Breast epithelium (tissue), 4 donors: ENCODE measurements at places on chromosomes 16 and 17. TPM values are rescaled to one million over a fixed set of nuclear protein-coding genes. Genes with fewer than 3 reads are reported as not detected.

GRCh38 chr17:39073916-39074315 lies 77.5 kb downstream of the PLXDC1 start:
- no peak for DNase-seq

GRCh38 chr16:83737729-83738354 lies 69.9 kb upstream of the HSBP1 start:
- DNase-seq, result no peak

The KRTAP4-5 gene
- total RNA-seq, result not detected

DNA sequence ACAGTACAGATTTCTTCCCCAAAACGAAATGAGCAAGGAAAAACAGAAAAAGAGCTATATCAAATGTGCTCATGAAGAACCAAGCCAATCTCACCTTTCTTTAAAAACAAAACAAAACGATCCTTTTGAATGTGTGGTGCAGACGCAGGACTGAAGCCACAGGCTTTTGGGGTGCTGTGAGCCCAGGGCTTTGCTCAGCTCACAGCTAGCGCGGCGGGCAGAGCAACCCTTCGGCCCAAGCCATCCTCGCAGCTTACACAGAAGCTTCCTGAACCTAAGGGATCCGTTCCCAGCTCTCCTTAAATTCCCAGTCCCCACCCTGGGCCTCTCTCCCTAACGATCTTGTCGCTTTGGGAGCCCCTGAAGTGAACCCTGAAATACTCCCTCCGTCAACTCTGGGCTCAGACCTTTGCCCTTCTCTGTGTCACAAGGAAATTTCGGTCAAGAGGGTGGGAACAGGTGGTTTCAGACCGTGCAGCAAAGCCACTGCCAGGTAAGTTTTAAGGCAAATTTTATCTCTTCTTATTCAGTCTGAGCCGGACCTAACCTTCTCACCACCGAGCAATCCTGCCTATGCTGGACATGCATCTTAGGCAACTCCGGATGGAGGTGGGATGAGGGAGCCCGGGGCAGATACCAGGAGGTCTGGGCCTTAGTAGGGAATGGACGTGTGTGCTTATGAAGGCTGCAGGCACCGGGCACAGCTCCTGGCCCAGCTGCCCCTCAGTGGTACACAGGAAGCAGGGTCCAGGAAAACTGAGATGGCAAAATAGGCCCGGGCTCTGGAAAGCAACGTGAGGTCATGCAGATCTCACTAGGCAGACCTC lies 52.0 kb downstream of the COTL1 start:
- no peak for DNase-seq

- DNase-seq, result no peak
Measured at GRCh38 chr17:40577611-40578065, 12.4 kb upstream of the CCR7 start.

DNA sequence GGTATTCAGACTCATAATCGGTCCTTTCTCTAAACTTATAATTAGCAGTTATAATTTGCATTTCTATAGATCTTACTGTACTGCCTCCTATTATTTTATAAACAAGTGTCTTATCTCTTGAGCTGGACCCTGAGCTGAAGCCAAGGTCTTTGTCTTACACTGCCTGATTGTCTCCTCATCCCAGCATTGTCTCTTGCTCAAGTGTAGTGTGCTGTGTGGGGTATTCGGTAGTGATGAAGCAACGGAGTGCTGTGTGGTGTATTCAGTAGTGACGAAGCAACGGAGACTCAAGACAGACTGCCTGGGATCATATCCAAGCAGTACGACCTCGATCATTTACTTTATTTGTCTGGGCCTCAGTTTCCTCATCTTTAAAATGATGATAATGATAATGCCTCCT lies 69.3 kb downstream of the COX10 start:
- no peak for DNase-seq

DNA sequence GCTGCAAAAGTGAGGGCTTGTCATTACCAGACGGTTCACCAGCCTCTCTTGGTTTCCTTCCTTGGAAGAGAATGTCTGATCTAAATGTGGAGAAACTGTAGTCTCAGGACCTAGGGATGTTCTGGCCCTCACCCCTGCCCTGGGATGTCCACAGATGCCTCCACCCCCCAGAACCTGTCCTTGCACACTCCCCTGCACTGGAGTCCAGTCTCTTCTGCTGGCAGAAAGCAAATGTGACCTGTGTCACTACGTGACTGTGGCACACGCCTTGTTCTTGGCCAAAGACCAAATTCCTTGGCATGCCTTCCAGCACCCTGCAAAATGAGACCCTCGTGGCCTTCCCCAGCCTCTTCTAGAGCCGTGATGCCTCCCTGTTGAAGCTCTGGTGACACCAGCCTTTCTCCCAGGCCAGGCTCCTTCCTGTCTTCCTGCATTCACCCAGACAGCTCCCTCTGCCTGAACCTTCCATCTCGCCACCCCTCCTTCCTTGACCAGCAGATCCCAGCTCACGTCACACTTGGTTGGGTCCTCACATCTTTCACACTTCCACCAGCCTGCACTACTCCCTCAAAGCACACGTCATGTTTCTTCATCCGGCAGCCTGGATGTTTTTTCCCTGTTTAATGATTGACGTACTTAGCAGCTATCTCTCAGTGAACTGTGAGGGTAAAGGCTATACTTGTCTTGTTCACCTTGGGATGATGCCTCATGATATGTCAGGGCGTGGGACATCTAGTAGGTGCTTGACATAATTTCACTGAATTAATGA lies 4.3 kb downstream of the ZNF768 start:
- DNase-seq, result no peak

DNA sequence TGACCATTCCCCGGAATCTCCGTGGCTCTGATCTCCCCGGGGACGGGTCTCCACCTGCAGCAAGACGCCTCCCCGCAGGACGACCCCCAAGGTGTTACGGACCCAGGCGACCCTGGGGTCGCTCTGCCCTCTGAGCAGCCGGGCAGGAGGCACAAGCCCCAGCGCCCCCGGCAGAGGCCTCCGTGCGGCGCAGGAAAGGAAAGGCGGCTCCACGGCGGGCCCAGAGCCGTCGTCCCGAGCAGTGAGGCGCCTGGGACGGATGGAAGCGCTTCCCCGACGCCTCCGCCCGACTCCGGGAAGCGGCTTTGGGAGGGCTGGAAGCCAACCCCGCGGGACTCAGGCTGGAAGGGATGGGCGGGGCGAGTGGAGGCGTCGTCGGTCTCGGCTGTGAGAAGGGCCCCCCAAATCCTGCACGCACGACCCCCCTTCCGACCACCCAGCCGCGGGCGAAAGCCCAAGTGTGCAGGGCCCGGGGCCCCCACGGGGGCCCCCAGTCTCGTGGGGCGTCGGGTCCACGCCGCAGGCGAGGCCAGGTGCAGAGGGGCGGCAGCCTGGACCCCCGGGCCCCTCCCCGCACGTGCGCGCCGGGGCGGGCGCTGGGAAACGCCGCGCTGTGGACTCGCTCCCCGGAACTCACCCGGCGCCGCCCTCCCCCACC lies 32.7 kb upstream of the RPH3AL start:
- no peak for DNase-seq

DNA sequence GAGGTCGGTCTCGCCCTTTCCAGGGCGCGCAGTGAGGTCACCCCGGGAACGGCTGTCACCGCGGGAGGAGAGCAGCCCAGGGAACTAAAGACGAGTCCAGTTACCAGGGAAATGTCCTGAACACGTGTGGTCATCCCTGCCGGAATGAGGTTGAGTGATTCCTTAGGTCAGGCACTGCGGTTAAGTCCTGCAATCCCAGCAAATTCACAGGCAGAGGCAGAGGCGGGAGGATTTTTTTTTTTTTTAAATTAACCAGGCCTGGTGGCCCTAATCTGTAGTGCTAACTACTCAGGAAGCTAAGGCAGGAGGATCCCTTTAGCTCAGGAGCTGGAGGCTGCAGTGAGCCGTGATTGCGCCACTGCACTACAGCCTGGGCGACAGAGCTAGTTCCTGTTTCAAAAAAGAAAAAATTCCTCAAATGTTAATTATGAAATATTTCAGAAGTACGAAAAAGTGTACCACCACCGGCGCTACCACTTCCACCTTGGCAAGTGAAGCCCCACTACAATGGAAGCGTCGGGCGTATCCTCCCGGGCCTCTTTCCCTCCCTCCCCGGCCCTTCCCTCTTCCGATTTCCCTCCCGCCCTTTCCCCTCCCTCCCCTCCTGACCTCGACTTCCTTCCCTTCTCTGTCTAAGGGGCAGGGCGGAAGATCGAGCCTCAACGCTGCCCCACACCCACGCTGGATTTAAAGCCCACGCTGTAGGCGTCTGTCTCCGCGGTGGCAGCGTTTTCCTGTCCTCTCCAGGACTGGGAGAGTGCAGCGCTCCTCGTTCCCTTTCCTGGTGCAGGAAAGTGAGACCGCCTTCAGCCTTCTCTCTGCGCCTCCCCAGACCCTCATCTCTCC lies 27.3 kb downstream of the SLFN11 start:
- peak; percentile 33 for DNase-seq

GRCh38 chr17:64418506-64419339 lies 28.1 kb upstream of the PECAM1 start:
- DNase-seq, result no peak

GRCh38 chr17:43372273-43372911 lies 26.4 kb upstream of the ARL4D start:
- DNase-seq, result no peak

- no peak for DNase-seq
Measured at GRCh38 chr17:55072898-55073297, 104.3 kb downstream of the STXBP4 start.

DNA sequence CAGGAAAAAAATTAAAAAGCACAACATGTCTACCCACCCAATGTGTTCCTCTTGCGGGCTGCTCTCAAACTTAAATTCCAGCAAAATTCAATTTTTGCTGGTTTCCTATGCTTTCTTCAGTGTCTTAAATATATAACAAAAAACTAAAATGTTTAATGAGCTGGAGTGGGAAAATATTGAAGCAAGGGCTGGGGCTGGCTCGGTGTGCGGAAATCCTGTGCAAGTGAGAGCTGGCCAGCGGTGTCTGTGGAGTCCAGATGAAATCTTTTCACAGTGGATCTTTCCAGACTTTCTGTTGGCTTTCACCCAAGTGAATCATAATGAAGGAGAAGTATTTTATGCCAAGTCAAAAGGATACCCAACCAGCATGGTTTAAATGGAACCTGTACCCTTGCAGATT lies 1733.6 kb downstream of the TP53TG3F start:
- no peak for DNase-seq

DNA sequence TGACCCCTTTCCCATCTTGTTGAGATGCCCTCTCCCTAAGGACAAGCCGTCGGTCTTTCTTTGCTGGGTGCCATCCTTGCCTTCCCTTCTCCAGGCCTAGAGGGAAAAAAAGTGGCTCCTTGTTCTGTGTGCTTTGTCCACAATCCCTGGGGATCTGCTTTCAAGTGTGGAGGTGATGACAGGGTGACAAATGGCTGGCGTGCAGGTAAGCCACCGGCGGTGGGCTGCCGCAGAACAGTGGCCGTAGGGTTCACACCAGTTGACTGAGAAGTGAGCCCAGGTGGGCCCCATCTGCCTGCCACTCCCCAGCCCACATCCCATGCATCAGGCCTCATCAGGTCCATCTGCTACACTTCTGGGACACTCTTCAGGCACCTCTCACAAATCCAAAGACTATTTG lies 11.4 kb upstream of the CALB2 start:
- DNase-seq, result no peak

GRCh38 chr17:10062691-10063385 lies 135.6 kb downstream of the GAS7 start:
- DNase-seq, result no peak

DNA sequence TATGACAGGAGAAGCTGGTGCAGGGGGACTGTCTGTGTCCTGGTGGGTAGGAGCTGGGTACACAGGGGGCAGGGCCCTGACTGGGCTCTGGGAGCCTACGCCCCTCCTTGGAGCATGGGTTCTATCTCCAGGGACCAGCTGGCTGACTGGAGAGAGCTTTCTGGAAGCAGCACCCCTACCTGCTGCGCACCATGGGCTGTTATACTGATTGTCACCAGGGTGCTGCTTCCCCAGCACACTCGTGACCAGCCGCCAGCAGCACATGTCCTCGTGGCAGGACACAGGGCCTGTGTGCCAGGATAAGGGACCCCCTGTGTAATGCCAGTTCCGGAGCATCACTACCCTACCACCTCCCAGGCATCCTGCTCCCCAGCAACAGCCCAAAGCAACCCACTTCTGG lies 106.0 kb downstream of the AMFR start:
- no peak for DNase-seq

DNA sequence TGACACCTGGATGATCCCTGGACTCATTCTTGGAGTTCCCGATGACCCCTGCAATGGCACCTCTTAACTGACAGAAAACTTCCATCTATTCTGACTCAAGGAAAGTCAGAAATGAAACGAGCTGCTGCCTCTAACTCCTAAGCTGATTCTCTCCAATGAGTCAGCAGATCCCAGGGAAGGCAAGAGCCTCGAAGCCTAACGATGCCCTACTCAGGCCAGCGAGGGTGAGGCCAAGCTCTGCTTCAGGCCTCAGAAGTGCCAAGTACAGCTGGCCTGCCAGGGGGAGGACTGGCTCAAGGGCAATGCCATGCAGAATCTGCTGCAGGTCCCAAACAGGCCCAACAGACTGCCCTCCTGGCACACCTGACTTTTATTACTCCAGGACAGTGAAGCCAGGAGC lies 36.3 kb downstream of the PLXDC1 start:
- DNase-seq, result no peak

- DNase-seq, result no peak
Measured at GRCh38 chr17:82149401-82150099, 51.5 kb upstream of the FASN start.

DNA sequence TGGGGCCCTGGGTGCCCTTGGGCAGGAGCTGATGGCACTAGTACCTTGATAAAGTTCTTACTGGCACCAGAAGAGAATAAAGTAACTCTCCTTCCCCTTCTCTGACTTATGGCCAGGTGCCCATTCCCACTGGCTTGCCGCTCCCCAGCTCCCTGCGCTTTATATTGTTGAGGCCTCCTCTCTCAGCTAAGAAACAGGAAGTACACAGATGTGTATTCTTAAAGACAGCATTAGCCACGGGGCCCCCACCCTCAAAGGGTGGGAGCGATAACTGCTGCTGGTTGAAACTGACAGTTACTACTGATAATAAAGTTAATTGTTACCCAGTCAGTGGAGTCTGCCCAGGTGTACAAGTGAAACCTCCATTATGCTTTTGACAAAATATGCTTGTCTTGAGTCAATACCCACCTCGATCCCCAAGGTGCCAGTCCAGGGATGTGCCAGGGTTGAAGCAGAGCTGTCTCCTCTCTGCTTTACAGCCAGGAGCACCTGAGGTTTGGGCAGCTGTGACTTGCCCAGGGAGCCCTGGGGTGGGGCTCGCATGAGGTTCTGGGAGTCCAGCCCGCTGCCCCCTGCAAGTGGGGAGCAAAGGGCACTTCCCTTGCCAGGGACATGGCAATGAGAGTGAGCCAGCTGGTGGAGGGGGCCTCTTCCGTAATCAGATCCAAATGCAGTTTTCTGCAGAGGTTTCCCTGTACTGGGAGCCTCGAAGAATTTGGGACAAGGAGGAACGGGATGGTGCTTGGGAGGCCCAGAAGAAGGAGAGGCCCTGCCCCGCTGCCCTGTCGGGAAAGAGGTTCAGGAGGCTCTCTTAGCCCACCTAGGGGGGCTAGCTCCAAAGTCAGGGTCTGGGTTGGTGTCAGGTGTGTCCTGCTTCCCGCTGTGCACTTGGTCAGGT lies 5.4 kb upstream of the CLDN9 start:
- no peak for DNase-seq

- DNase-seq, result no peak
Measured at GRCh38 chr17:13374203-13375143, 227.3 kb downstream of the HS3ST3A1 start.

GRCh38 chr17:17565471-17566339 lies 25.8 kb downstream of the PEMT start:
- no peak for DNase-seq

- no peak for DNase-seq
Measured at GRCh38 chr16:14374451-14375131, 255.5 kb downstream of the PARN start.
